ENCODE measurements at places on chromosomes 7 and 10.
A peak's percentile ranks its signal among the peaks of the same experiment; 100 is the strongest.

DNA sequence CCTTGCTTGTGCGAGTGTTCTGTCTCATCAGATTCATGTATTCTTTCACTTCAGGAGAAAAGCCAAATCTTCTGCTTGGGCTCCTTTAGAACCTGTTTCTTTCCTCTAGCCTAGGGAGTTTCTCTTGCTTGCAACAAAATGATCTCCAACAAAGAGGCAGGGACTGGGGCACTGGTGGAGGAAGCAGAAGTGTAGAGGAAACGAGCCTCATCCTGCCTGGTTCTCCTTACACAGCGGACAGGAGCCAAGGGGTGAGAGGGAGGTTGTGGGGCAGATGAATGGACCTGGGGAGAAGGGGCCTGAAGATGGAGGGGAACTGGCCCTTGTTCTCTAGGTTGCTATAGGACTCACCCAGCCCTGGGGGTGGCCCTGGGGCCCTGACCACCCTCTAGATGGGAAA lies 141.1 kb downstream of the PKD1L1 start:
- peak; percentile 7 for DNase-seq

- no peak for DNase-seq
Observed at GRCh38 chr10:86176850-86177536, 189.6 kb downstream of the GRID1 start.

- DNase-seq: no peak
Observed at GRCh38 chr10:16907687-16908086, 90.5 kb upstream of the RSU1 start.

GRCh38 chr7:86926732-86927131 lies 132.7 kb downstream of the ELAPOR2 start:
- DNase-seq: peak; percentile 56

DNA sequence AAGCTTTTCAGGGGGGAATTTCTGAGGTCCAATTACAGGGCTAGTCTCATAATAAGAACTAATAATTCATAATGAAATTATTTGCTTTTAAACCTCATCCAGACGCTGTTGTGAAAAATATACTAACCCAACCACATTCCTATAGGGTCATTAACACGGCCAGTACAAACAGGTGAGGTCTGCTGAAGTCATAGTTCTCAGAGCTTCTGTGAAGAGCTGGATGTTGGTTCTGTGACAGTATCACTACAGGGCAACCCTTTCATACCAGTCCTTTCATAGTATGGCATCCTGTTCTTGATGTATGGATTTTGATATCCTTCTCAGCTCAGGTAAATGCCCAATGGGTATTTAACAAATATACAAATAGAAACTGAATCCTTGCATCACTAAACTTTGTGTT lies 62.3 kb upstream of the FAM133B start:
- DNase-seq: no peak

Measured in B cell (primary cell).